ENCODE measurements at places on chromosomes 6 and 20.

- DNase-seq = peak; percentile 23
These were observed 65.9 kb downstream of the PREP start for GRCh38 chr6:105336986-105337385.

GRCh38 chr6:34514593-34515472 lies 41.3 kb downstream of the SPDEF start:
- peak; percentile 33 for DNase-seq

DNA sequence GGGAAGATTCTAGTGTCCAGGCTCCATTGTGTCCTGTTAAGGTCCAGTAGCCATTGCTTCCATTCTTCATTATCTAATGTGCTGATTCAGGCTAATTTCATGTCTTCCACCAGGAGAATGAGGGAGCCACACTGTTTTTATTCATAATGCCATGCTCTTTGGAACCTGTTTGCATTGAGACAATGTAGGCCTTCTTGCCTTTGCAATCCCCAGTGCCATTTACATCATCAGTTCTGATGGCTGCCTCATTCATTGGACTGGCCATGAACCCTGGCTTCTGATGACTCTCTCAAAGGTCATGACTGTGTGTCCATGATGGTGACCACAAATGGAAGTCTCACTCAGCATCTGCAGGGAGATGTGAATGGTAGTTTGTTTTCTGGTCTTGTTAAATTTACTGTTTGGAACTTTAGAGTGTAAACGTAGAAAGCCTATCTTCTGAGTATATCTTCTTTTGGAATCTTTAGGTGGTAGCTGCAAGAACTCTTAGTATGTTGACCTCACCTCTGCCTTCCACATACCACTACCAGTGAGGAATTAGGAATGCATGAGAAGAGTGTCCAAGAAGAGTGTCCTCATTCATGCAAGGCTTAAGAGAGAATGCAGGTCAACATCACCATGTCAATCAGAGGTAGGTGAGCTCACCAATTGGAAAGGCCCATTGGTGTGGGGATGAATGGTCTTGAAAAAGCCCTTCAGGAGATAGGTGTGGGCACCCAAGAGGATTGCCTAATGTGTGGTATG lies 42.9 kb upstream of the ZFP64 start:
- no peak for DNase-seq

DNA sequence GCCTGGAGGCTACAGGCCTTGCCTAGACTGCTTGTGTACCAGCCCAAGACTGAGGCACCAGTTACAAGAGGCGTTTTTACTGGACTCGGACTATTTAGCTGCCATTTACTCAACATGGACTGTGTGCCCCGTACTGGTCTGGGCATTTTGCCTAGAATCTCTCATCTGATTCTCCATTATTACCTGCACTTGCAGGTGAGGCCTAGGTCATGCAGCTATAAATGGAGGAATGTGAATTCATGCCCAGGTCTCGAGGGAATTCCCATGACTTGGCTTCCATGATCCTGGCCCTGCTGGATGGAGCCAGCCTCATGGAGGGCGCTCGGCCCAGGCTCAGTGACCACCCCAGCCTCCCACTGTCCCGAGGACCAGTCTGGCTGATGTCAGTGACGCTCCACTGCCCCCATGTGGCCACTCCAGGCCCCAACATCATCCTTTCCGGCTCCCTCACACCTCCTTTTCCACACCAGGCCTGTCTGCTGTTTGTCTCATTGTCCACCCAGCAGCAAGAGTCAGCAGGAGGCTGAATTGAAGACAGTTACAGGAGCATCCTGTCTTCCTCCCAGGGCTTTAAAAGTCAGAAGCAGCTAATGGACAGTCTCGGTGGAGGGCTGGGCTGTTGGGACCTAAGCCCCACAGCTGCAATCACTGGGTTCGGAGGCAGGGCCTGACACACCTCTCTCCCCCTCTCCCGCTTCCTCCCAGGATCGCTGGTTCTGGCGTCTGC lies 8.7 kb downstream of the MMP24OS start:
- peak; percentile 31 for DNase-seq

DNA sequence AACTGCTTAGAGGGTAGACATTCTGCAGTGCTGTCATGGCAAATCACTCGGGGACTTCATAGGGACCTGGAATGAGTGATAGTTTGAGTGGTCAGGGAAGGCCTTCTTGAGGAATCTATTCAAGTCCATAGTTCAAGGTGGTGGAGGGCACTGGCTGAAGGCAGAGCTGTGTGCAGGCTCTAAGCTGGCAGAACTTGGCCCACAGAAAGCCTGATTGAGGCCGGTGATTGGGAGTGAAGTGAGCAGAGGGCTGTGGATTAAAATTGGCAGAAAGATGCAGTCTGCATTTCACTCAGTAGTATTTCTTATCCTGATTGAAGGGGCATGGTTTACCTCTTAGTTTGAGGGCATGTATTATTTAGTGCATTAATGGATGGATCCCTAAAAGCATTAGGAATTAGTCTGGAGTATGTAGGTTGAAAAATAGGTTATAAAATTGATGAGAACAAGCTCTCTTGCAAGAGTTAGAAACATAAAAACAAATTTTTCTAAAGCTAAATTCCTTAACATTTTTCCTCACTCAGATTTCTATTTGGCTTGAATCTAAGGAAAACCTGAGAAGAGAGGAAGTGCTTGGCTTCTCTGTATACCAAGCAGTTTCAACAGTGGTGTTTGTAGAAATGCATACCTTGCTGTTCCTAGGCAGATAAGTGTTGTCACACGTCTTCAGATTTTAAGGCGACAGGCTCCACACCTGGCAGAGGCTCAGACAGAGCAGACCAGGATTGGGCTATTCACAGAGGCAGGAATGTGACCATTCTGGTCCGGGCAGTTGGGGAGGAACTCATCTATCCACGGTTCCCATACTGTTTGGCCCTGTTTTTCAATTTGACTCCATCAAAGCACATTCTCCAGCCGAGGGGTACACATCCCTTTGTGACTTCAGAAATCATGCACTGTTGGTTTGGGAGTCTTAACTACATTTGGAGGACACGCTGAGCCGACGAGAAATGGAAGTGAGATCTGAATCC lies 45.2 kb downstream of the UTRN start:
- DNase-seq = no peak

GRCh38 chr6:123994891-123995635 lies 191.4 kb downstream of the NKAIN2 start:
- DNase-seq = no peak

GRCh38 chr20:13749811-13750210 lies 34.9 kb downstream of the ESF1 start:
- no peak for DNase-seq

DNA sequence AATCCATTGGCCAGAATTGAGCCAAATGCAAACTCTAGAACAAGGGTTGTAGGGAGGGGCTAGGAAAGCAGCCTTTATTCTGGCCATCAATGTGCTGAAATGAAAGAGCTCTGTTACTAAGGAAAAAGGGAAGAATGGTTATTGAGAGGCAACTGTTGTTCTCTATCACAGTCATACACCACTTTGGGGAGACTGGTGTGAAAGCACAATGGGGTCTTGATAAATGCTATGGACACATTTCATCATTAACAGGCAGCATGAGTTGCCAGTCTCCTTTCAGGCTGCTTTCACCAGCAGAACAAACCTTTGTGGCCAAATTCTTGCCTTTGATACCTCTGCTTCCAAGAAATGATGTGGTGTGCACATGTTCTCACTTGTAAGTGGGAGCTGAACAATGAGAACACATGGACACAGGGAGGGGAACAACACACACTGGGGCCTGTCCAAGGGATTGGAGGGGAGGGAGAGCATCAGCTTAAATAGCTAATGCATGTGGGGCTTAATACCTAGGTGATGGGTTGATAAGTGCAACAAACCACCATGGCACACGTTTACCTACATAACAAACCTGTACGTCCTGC lies 86.2 kb downstream of the CDS2 start:
- no peak for DNase-seq

- no peak for DNase-seq
These were observed 128.0 kb downstream of the FOXC1 start for GRCh38 chr6:1737463-1738311.

DNA sequence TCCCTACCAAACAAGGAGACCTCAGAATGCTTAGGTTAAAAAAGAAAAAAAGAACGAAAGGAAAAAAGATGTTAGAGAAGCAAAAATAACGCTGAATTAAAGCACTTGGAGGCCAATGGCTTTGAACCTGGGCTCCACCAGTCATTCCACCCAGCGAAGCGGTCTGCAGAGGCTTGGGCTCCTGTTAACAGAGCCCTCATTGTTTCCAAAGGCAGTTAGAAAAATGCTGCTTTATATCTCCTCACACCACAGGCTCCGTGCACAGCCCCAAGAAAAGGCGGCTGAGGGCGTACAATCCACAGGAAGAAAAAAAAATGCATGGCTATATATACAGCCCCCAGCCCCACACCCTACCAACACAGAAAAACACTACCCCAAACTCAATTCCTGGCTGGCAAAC lies 255.9 kb downstream of the FOXC1 start:
- DNase-seq = no peak

GRCh38 chr6:87904011-87904410 lies 143.6 kb upstream of the SPACA1 start:
- no peak for DNase-seq

DNA sequence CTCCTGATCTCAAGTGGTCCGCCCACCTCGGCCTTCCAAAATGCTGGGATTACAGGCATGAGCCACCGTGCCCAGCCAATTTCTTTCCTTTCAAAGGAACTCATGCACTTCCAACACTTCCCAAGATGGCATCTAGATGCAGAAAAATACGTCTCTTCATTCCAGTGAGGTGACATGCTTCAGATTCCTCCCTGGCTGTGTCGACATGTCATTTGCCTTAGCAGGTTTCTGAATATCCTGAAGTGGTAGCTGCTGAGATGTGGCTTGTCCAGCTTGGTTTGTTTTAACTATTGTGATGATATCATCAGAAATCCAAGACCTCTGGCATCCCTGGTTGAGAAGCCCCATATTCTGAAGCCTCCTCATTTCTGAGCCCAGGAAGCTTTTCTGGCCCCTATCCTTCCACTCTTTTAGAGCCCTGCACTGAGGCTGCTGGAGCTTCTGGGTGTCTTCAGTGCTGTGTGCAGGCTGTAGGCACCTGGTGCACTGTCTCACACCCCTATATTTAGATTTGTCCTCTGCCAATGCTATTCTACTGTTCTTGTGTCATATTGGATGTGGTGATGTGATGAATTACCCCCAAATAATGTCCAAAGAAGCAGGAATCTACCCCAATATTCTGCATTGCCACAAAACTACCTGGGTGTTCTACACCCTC lies 73.3 kb upstream of the E2F3 start:
- DNase-seq = no peak

- no peak for DNase-seq
These were observed 164.2 kb downstream of the ADAT2 start for GRCh38 chr6:143286251-143286795.

DNA sequence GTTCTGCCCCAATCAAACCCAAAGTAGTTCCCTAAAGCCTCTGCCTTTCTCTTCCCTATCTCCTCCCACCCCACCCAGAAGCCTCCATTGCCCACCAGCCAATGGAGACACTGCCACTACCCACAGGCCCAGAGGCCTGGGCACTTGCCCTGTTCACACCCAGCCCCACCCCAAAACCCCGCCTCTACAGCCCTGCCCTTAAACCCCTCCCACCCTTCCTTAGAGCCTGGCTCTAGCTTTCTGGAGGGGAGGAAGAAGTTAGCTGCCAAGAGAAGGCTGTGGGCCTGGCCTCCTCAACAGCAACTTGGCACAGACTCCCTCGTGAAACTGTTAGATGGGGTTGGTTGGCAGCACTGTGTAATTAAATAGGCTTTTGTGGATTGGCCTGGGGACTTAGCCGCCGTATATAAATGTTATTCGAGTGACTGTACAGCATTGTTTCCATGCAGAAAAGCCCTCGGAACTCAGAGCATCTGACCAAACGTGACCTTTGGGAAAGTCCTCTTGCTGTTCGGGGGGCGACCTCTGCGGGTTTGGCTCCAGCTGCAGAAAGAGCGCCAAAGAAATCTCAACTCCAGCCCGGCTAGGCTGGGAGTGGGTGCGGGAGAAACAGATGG lies 31.4 kb downstream of the COL11A2 start:
- peak; percentile 92 for DNase-seq

- no peak for DNase-seq
These were observed 256.9 kb downstream of the ERMARD start for GRCh38 chr6:170008294-170008785.

DNA sequence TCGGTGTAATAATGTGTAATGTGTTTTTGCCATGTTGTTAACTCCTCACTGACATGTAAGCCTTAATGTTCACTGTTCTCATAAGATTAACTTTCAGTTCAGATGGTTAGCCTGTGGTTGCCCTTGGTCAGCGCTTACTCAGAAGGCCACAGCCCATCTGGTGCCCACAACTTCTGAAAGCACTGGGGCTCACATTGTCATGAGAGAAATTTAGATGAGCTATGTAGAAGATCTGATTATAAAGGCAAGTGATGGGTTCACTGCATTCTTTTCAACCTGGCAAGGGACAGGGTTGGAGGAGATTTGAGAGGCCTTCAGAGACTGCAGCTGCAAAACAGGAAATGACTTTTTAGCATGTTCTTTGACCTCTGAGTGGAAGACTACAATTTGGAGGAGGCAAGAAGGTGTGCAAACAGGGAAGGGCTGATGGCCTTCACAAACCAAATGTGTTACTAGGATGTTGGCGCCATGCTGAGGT lies 242.3 kb upstream of the SUPT3H start:
- DNase-seq = peak; percentile 65

DNA sequence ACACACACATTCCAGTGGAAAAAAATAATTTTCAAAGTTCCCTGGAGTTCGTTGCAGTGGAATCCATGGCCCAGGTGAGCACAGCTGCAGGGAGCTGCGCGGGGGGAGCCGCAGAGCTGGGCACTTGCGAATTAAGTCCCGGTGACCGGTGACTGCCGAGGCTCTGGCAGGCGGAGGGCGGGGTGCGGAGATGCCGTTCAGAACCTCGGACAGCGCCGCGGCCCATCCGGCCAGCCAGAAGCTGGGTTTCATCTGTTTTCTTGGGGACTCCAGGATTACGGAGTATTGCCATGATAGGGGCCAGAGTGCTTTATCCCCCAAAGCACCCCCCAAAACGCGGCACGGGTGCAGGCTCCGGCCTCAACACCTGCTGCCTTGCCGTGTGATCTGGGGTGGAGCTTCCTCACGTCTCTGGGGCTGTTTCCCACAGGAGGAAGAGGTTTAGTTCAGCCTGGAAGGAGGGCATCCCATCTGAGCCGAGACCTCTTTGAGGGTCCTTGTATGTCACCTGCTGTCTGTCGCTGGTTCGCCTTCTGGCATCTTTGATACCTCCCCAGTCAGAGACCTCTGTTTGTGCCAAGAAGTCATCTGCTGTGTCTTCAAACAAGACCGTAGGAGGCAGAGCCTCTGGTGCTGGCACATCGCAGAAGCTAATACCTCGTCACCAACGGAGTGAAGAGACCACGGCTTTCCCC lies 99.4 kb downstream of the YTHDF1 start:
- DNase-seq = no peak

DNA sequence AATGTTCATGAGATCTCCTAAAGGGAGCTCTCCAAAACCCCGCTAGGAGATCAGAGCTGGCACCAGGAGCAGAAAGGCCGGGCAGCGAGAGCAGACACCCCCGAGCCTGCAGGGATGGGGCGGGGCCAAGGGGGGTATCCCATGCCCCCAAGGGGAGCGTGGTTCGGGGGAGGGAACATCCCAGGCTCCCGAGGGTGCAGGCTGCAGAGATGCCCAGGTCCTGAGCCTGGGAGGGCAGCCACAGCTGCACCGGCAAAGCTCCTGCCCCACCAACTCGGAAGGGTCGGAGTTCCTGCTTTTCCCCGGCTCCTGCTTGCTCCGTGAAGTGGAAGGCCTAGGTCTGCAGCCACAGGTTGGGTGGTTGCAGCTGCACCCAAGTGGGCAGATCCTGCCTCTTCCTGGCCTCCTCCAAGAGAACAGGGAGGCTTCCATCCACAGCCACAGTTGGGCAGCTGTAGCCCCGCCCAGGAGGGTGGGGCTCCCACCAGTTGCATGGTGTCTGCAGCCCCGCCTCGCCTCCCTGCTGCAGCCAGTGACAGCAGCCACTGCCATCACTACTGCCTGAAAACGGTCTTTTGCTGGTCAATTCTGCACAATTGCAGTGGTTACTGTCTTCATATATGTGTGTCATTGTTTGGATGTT lies 13.4 kb upstream of the GMNN start:
- no peak for DNase-seq

Measured in fibroblast of gingiva (primary cell).